A549 treated with ZK216348 at 1 μM for 4 hours (cell line): ENCODE measurements at places on chromosomes 12 and 14. TPM values are rescaled to one million over a fixed set of nuclear protein-coding genes. Genes with fewer than 3 reads are reported as not detected.

The COA8 gene
- 49.8 to 59.6 TPM (median 51.8 TPM) in 5 replicates for total RNA-seq

The PIWIL1 gene
- not detected in 5 replicates for total RNA-seq

The TOMM20L gene
- total RNA-seq = not detected in 5 replicates

The SLC24A4 gene
- 0.10 to 0.22 TPM (median 0.21 TPM) in 5 replicates for total RNA-seq

The BEST3 gene
- total RNA-seq = 0.63 to 1.8 TPM (median 1.1 TPM) in 5 replicates

The APOF gene
- total RNA-seq = not detected in 5 replicates

The KLHL33 gene
- not detected in 5 replicates for total RNA-seq

The ASCL1 gene
- total RNA-seq = not detected in 5 replicates

The KRT6B gene
- 0.11 TPM in 1 of 5 replicates, not detected in the others for total RNA-seq

The HEBP1 gene
- total RNA-seq = 52.3 to 62.9 TPM (median 54.7 TPM) in 5 replicates

The CPNE6 gene
- not detected in 5 replicates for total RNA-seq

The ZNF891 gene
- total RNA-seq = 0.24 to 0.41 TPM (median 0.40 TPM) in 5 replicates

The TTC9 gene
- total RNA-seq = 2.3 to 3.0 TPM (median 2.8 TPM) in 5 replicates

The PLBD1 gene
- 4.1 to 6.1 TPM (median 5.3 TPM) in 5 replicates for total RNA-seq

The BCL2L14 gene
- total RNA-seq = not detected in 5 replicates

The GLRX5 gene
- 59.4 to 74.6 TPM (median 65.8 TPM) in 5 replicates for total RNA-seq

The GLIPR1L1 gene
- total RNA-seq = not detected in 5 replicates

The RIMBP2 gene
- total RNA-seq = not detected in 5 replicates

The CDCA4 gene
- total RNA-seq = 40.5 to 51.9 TPM (median 49.7 TPM) in 5 replicates

The GUCY2C gene
- total RNA-seq = 0.12 TPM in 1 of 5 replicates, not detected in the others

The ABCD2 gene
- total RNA-seq = not detected in 5 replicates

The PLA2G1B gene
- not detected in 5 replicates for total RNA-seq

The C12orf56 gene
- 0.12 TPM in 1 of 5 replicates, not detected in the others for total RNA-seq
